ENCODE measurements at places on chromosomes 16 and 17.

GRCh38 chr17:81900181-81900820 is 1.7 kb upstream of the NPB start:
- no peak for DNase-seq

DNA sequence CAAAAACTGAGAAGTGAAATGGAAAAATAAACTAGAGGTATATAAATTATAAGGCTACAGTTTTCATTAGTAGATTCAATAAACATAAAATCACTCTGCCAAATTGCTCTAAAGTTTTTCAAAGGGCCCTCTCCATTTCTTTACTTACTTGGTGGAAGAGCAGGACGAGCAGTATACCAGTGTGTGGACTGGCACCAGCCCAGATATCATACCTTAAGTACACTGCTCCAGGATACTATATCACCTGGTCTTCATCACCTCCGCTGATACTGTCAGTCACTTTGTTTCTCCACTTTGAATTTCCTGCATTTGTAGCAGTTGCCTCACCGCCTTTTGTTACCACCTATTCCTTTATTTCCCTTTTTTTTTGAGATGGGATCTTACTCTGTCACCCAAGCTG is 37.6 kb downstream of the MAP3K3 start:
- DNase-seq: no peak

DNA sequence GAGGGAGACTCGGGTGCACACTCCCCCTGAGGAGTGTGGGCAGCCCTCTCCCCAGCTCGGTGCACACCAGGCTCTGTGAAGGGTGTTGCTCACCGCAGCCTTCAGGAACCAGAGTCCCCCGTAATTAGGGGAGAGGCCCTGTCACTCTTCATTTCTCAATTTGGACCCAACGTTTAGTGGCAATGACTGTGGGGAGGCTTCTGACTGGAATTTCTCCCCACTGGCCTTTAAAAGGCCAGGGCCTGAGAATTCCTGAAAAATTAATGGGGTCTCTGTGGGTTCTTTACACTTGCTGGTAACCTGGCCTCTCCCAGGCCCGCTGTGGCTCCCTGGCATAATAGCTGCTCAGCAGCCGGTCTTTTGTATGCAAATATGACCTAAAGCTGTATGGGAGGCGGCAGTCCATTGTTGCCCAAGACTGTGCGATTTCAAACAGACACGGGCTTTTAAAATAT is 209.7 kb downstream of the MSI2 start:
- DNase-seq: no peak

DNA sequence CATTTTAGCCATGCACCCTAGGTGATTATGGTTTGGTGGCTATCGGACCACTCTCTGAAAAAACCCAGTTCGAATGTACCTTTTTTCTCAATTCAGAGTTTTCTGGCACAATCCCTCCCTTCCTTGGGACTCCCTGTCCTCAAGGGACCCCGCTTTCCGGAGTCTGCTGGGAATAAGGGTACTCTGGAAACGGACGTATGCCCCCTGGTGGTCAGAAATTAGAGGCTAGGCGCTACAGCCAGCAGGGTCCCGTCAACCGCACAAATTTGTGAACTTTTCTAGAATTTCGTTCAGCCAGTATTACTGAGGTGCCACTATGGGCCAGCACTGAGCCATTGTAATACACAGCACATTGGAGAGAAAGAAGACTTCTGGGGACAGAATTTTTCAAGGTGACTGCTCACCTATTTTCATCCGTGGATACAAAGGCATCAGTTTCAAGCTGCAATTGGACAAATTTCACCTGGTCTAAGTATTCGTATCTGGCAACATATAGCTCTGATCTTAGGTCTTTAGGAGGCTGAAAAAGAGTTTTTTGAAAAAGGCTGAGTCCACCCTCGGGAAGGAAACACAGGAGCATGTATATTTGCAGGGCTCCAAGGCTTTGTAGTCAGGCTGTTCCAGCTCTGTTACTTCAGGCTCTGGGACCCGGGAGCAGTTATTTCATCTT is 27.1 kb upstream of the CRYBA1 start:
- DNase-seq: peak; percentile 87

DNA sequence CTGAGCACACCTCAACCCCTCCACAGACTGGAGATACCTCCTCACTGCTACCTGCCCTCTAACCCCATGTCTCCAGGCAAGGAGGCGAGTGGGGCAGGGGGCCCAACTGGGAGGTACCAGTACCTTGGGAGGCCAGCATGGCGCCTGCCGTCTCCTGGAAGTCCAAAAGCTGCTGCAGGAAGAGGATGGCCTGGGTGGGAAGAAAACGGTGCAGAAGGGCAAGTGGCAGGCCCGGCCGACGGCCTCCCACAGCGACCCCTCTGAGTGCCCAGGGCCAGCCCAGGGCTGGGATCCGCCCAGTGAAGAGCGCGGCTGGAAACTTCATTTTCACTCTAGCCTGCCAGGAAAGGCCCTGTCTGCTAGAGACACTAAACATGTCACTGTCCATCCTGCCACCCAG is 8.5 kb downstream of the ZACN start:
- no peak for DNase-seq

DNA sequence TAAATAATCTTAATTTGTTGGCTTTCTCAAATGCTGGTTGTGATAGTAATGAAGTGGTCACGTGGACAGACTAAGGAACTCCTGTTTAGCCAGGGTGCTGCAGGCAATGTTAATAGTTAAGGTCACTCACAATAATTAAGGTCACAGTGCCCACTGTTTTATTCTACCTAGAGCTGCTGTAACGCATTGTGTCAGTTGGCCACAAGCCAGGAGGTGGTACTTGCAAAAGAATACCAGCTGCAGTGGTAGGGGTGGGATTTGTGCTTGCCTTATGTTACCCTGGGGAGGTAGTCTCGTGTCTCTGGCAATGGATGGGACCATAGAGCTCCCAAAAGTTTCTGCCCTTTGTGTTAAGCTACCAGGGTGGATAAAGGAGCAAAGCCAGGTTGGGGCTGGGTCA is 969.1 kb upstream of the CDH8 start:
- DNase-seq: no peak

DNA sequence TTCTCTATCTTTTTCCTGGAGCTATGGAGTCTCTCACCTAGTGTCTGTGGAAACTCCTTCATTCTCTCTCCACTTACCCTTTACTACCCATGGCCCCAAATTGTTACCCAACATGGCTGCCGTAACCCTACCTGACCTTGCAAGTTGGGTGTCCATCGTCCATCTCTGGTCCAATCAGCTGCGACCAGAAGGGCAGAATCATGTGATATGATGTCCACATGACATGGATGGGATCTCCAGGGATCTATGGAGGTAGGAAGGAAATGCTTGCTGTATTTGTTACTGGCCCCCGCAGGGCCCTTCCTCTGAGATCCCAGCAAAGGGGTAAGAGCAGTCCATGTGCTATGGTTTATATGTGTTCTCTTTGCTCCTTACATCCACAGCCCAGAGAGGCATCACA is 8.0 kb upstream of the DRC7 start:
- DNase-seq: no peak

DNA sequence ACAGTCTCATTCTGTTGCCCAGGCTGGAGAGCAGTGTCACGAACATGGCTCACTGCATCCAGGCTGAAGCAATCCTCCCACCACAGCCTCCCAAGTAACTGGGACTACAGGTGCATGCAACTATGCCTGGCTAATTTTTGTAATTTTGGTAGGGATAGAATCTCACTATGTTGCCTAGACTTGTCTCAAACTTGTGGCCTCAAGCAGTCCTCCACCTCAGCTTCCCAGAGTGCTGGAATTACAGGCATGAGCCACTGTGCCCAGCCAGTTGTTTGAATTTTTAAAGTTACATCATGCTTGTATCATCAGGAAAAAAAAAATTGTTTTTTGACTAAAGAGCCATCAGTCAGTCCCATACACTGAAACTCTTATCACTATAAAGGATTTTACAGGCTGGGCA is 17.1 kb upstream of the VPS4A start:
- no peak for DNase-seq

- no peak for DNase-seq
These were observed 1.6 kb upstream of the PECAM1 start for GRCh38 chr17:64392300-64392699.

DNA sequence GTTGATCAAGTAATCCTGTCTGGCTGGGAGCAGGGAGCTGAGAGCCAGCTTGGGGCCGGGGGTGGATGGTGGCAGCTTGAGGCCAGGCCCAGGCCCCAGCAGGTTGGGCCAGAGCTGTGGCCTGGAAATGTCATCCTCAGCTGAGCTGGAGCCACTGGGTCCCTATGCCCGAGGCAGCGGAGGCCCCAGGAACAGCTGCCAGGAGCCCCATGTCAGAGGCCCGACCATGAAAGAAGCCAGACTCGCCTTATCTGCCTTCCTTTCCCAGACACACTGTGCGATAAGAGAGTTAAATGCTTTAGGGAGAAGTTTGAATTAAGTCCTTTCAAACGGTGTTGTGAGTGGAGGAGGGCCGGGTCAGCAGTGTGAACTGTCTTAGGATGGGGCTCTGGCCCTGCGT is 3.5 kb downstream of the SMTNL2 start:
- no peak for DNase-seq

DNA sequence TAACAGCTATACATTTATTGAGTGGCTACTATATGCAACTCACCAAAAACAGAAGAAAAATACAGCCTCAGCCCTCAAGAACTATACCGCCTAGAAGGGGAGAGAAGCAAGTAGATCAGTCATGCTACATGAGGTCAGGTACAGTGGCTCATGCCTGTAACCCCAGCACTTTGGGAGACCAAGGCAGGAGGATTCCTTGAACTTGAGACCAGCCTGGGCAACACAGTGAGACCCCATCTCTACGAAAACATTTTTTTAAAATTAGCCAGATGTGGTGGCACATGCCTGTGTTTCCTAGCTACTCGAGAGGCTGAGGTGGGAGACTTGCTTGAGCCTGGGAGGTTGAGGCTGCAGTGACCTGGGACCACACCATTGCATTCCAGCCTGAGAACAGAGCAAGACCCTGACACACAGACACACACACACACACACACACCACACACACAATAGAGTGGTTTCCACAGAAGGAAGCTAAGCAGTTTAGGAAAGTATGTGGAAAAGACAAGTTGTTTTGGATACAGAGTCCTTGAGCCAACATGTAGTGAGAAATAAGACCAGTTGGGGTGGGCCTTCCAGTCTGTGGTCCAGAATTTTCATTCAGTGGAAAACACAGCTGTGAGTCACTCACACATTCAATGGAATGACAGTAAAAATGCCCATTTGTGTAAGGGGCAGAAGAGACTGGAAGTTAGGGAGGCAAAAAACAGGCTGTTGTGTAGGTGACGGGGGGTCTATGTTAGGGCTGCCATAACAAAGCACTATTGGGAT is 10.7 kb upstream of the SNTB2 start:
- DNase-seq: no peak

GRCh38 chr16:1612320-1613111 is at the start of gene CRAMP1:
Gene CRAMP1 (plus strand): TSS chr16:1612360. CDS start chr16:1614640, 2,280 bp downstream.
- DNase-seq: peak; percentile 68

DNA sequence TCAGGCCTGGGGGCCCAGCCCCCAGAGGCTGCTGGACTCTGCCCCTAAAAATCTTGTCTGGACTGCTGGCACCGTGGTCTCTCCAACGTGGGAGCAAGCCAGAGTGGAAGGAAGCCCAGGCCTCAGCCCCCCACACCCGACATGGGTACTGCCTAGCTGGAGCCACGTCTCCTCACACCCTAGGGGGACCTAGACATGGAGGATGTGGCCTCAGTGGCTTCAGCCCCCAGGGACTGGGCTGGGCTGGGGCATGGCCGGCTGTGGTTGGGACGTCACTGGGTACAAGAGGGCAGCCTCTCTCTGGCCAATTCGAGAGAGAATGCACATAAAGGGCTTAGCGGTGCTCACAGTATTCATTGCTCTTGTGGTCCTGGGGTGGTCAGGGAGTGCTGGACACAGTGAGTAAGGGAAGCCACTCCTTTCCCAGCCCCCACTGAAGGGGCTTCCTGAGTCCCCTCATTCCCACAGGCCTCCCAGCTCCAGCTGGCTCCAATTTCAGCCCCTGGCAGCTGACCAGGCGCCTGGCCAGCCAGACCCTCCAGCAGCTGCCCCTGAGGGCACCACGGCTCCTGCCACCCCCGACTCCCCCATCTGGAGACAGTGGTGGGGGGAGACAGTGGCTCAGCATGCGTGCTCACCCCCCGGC is 1.1 kb downstream of the CDH15 start:
- no peak for DNase-seq

- no peak for DNase-seq
These were observed 1086.5 kb downstream of the CDH11 start for GRCh38 chr16:64035337-64035736.

DNA sequence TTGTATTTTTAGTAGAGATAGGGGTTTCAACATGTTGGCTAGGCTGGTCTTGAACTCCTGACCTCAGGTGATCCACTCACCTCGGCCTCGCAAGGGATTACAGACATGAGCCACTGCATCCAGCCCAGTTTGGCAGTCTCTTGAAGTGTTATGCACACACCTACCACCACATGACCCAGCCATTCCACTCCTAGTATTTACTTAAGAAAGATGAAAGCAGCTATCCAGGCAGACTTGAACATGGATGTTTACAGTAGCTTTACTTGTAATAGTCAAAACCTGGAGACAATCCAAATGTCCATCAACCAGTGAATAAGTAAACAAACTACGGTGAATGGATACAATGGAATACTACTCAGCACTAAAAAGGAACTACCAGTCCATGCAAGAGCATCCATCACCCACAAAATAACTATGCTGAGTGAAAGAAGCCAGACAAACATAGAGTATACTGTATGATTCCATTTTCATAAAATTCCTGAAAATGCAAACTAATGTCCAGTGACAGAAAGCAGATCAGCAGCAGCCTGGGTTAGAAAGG is 37.8 kb upstream of the RASD1 start:
- no peak for DNase-seq

DNA sequence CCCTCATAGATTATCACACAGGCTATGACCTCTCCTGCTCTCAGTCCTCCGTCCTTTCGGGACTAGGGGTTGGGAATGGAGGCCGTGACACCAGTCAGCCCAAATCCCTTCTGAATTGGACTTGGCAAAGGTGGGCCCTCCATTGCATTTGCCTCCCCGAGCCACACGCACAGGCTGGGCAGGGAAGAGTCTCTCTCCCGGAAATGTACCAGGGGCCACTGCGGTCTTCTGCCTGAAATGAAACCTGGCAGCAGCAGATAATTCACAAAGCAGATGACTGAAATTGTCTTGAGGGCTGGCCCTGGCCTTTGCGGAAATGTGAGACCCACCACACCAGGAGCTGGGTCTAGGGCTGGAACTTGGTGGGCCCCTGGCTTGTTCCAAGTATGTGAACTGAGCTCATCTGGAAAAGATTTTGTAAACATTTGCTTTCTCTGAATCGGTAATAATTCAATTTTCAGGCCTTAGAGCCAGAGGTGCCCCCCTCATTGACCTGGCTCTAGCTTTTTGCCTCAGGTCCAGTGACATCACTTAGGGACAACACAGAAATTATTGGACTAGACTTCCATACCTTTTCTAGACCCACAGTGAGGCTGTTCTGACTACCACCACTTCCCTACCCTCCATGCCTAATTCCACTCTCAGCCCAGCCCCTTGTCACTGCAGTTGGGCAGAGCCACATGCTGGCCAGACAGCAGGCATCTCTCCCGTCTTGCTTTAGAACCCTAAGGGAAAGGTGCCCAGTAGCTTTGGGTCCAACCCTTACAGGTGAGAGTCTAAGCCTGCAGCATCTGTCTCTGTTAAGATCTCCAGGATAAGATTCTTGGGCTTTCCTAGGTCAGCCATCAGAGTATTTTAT is 75.2 kb downstream of the CCDC182 start:
- no peak for DNase-seq

Data from activated effector memory CD4-positive, alpha-beta T cell treated with anti-CD3 and anti-CD28 coated beads, Interleukin-2, amount 50 U/mL, for 16 hours (primary cell).